Kidney (tissue), 22 donors: ENCODE measurements at places on chromosomes 1 and 21.

DNA sequence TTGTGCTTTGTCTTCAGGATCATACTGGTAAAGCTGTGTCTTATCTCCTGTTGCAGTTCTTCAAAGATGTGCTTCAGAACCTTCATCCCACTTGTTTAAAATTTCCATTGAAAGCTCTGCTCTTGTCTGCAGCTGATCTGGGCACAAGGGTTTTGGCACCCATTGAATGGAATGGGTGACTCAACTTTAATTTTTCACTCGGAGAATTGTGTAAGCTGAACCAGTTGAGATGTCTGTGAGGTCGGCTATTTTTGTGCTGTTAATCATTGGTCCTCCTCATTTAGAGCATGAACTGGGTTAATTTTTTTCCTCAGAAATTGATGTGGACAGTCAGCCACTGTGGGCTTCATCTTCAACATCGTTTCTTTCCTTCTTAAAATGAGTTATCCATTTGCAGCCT lies 252.1 kb downstream of the TM2D1 start:
- no peak for DNase-seq

DNA sequence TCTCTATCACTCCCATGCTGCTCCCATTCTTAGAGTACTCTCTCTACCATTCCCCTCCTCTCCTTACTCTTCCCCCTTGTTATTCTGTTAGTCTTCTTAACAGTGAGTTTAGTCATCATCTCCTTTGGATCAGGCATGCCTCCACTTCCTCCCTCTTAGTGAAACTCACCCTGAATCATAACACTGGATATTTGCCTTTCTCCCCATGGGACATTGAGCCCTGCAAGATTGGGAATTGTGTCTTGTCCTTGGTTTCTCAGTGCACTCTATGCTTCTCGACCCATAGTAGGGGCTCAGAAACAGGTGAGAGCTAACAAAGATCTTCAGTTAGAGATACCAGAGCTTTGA lies 68.3 kb upstream of the GCLM start:
- no peak for DNase-seq

DNA sequence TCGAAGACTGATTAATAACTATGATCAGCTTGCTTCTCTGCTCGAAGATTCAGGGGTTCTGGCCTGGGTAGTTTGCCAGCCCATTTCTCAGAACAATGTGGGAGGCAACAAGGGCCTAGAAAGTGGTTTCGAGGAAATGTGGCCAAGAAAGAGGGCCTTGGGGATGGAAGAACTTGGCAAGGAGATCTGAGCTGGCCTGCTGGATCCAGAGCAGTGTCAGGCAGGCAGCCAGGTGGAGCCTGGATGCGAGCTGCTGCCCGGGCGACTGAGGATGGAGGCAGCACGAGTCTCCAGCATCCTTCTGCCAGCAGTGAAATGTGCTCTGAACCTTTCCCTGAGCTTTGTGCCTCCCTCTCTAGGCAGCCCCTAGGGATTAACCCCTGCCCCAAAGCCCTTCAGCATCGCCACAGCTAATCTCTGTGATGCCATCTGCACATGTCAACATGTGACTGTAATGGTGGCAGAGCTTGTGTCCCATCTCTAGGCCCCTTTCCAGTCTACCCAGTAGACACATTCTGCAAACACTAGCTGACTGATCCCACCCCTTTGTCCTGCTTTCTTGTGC lies 61.0 kb upstream of the NEK2 start:
- DNase-seq = no peak

DNA sequence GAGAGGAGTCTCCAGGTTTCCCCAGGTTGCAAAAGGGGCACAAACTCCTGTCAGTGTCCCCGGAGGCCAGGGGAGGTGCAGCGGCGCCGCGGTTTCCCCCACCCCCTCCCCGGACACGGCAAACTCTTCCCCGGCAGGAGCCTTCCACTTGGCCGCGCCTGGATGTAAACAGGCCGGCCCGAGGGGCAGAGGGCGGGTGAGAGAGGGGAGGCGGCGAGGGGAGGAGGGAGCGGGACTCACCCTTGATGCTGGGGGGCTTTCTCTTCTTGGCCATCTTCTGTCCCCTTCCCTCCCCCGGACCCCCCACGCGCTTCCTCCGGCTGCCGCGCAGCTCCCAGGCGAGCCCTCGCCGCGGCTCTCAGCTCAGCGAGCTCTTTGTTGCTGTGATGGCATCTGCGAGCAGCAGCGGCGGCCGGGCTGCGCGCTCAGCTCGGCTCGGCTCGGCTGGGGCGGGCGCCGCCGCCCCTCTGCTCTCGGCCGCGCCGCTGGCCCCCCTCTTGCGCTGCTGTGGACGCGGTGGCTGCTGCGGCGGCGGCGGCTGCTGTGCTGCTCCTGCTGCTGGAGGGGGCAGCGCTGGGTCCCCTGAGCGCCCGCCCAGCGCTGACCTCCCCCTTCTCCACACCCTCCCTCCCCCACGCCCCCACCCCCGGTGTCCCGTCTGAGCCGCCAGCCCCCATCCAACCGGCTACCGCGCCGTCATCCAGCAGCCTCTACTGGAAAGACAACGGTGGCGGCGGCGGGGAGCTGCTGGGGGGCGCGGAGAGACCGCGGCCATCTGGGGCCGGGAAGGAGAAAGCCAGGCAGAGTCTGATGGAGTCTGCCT lies 4.9 kb upstream of the SLC44A5 start:
- peak; percentile 65 for DNase-seq

DNA sequence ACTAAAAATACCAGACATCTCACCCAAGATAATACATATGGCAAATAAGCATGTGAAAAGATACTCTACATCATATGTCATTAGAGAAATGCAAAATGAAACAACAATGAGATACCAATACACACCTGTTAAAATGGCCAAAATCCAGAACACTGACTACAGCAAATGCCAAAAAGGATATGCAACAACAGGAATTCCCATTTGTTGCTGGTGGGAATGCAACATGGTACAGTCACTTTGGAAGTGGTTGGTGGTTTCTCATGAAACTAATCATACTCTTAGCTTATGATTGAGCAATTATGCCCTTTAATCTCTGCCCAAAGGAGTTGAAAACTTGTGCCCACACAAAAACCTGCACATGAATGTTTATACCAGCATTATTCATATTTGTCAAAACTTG lies 6.4 kb upstream of the RGS2 start:
- no peak for DNase-seq

DNA sequence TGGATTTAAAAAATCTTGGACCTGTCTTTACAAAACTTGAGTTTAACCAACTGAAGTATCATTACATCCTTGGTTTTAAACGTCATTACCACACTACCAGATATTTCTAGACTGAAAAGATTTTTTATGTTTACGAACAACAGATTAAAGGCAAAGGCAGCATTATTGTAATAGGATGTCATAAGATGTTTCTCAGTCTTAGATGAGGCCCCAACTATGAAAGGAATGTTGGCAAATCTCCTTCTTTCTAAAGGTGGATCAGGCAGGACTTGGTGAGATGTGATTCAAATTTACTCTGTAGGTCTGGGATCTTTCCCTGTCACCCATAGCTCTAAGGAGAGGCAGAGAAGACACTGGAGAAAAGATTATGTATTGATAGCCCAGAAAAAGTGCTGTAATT lies 417.9 kb downstream of the PTBP2 start:
- no peak for DNase-seq

DNA sequence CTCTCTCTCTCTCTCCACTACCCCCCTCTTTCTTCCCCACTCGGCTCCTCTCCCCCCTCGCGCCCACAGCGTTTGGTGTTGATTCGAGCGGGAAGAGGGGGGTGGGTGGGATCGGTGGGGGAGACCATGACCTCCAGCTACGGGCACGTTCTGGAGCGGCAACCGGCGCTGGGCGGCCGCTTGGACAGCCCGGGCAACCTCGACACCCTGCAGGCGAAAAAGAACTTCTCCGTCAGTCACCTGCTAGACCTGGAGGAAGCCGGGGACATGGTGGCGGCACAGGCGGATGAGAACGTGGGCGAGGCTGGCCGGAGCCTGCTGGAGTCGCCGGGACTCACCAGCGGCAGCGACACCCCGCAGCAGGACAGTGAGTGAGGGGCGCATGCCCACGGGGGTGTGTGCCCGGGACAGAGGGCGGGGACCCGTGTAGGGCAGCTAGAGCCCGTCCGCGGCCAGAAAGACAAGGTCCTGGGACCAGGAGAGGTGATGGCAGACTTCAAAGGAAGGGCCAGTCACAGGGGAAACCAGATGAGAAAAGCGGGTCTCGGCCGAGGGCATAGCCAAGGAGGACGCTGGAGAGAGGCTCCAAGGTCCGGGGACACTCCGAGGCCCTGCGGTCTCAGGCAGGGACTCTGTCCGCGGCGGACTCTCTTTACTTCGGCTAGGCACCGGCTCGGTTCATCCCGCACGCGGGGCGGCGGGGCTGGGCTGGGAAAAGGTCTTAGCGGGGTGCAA lies at the start of gene PRRX1:
TSS of gene PRRX1 (plus strand) at position 39 of the 735 bp plus-strand sequence. CDS start at position 127, 88 bp downstream.
- DNase-seq = peak; percentile 44

GRCh38 chr1:157562515-157562914 lies 10.2 kb upstream of the FCRL5 start:
- DNase-seq = no peak

DNA sequence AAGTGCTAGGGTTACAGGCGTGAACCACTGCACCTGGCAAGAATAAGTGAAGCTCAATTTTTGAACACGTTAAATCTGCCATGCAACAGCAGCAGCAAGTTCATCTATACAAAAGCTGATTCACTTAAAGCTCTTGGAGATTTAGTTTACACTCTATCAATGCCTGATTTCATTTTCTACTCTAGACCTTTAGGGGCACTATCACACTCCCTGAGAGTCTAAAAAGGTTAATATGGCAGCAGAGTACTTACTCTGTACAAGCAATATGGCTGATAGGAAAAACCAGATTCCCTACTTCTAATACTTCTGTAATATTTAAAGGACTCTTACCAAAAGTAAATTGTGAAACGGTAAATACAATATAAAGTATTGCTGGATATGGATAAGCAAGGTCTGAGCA lies 4.8 kb downstream of the RBM34 start:
- no peak for DNase-seq

DNA sequence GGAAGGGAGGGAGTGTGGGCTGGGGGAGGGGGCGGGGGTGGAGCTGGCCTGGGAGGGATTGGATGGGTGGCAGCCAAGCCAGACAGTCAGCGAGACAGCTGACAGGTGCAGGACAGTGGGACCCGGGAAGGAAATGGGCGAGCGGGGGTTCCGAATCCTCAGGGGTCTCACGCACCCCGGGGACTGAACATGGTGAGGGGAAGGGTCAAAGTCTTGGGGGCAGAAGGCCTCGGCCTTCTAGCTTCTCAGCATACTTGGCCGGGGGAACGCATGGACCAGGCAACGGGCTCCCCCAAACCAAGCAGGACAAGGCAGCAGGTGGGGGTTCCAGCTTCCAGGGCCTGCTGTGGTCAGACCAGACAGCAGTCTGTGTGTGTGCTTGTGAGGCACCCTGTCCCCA lies 23.1 kb downstream of the CASZ1 start:
- DNase-seq = no peak

GRCh38 chr1:6674771-6675170 lies 26.8 kb downstream of the DNAJC11 start:
- no peak for DNase-seq

GRCh38 chr1:209585197-209585596 lies 1.7 kb downstream of the CAMK1G start:
- DNase-seq = no peak

GRCh38 chr1:59136541-59137275 lies 160.2 kb upstream of the FGGY start:
- DNase-seq = no peak

GRCh38 chr1:19058476-19058797 lies 102.0 kb upstream of the IFFO2 start:
- DNase-seq = no peak

- DNase-seq = no peak
Observed at GRCh38 chr1:150302338-150302737, 8.7 kb downstream of the MRPS21 start.

DNA sequence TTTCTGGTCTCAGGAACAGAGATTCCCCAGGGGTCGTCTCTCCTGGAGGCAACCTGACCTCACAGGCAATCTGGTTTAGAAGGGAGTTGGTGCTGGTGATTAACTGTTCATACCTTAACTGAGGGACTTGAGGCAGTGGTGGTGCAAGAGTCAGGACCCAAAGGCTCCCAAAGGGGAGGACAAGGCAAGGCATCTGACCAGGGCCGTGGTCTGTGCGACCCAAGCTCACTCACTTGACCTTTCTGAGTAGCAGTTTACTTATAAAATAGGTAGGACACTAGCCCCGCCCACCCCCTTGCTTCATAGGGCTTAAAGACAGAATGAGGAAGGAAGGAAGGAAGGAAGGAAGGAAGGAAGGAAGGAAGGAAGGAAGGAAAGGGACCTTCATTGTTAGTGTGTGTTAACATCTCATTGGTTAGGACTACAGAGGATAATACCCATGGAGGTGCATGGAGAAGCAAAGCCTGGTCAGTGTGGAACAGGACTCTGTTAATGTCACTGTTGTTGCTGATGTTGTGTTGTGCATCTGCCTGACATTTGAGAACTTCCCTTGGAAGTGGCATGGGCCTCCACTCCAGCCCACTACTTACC lies 4.6 kb upstream of the KCNA2 start:
- DNase-seq = no peak

- DNase-seq = no peak
Observed at GRCh38 chr1:175494011-175494554, 249.3 kb downstream of the TNR start.

GRCh38 chr21:18244671-18245463 lies at the start of gene CHODL:
CHODL (plus strand) TSS chr21:18244833; CDS start chr21:18245224, 391 bp downstream.
- DNase-seq = peak; percentile 76

DNA sequence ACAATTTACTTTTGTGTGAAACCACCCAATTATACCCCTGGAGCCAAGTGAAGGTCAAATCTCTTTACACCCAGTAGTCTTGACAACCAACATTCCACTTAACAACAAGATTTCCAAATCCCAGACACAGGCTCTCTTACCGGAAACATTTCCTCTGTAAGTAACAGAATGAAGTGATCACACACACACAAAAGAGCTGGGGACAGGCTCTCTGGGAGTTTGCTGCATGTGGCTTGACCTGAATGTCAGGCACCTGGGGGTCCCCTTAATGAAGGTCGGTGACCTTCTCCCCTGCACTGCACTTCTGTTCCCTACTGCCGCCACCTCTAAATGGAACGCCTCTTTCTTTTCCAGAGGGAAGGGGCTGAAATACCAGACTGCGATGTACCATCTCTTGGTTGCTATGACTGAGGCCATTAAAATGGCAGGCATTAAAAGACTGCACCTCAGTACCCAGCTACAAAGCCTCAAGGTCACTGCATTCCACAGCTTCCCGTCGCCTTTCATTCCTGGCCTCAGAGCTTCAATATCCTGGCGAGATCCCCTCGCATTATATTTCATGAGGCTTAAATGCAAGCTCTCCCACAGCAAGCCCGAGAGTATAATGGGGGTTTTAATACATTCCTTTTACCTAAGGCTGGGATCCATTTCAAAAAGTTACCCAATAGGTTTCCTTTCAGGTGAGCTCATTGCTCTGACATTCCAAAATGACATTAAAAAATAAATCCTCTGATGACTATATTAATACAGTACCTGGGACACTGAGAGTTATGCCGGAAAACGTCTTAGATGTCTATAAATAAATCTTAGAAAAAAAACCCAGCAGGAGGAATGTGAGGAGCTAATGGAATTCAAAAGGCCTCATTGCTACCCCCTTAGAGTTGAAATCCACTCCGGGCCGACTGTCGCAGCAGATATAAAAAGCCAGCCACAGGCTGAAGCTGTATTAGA lies 90.9 kb upstream of the DIRAS3 start:
- DNase-seq = no peak

GRCh38 chr1:84541679-84542078 lies 32.6 kb downstream of the CTBS start:
- no peak for DNase-seq
